ENCODE measurements at places on chromosomes 7 and 10.

DNA sequence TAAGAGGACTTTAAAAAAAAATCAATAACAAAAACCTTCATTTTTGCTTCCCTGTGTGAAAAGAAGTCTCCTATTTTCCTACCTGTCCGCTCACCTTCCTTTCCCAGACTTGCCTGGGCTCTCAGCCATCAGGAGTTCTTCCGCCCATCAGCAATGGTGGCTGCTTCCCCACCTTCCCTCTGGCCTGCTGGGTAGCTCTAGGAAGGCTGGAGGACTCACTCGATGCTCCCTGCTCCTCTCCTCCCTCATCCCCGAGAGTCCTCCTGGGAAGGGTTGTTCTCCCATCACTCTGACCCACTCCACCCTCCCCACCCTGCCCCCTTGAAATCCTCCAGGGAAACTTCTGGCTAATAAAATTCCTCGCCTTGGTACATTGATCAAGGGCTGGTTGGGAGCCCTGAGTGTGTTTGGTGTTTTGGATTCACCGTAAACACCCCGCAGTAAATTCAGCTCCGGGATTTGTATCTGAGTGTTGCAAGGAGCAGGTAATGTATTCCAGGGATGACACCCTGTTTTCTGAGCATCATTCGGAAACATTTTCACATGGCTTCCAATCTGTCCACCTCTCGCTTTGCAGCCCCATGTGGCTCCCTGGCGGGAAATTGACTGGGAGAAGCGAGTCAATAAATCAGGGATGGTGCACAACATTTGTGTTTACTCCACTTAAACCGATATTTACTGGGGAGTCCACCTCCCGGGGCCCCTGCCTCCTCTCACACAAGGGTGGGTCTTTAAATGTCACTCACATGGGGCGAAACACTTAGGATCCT is 126.4 kb upstream of the SDK1 start:
- no peak for DNase-seq

- no peak for DNase-seq
These were observed 60.2 kb downstream of the ADRA2A start for GRCh38 chr10:111137007-111137406.

GRCh38 chr10:109282510-109282909 is 640.8 kb downstream of the XPNPEP1 start:
- DNase-seq = no peak

- no peak for DNase-seq
These were observed 105.3 kb downstream of the PTPN20 start for GRCh38 chr10:47016564-47016963.

DNA sequence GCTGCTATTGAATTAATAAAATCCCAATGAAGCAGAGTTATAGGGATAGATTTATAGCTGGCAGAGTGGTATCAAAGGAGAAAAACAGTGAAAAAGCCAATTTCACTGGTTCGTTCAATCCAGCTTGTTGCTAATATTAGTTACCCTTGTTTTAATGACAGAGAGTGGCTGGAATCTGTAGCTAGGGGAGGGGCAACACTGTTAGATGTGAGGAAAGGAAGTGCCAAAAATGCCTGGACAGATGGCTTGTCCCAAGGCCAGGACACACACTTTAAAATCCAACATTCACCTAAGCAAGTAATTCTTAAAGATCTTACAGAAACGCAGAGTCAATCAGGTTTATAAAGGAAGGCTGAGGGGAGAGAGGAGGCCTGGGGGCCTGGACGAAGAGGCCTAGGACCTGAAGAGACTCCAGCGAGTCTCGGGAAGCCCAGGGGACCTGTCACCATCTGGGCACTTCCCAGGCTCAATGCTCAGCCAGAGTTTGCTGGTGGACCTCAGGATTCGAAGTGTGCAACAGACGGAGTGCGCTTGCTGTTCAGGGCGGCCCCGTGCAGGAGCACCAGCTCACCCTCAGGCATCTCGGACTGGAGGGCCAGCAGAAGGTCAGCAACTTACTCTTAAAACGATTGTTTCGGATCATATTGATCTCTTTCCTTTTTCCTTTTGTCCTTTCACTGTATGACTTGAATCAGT is 36.7 kb downstream of the TMEM248 start:
- no peak for DNase-seq

- no peak for DNase-seq
These were observed 35.9 kb downstream of the ACSM6 start for GRCh38 chr10:95229724-95230627.

- DNase-seq = no peak
These were observed 759.1 kb upstream of the IGFBP3 start for GRCh38 chr7:46680147-46680546.

GRCh38 chr7:31160941-31161340 is 108.8 kb downstream of the ADCYAP1R1 start:
- DNase-seq = no peak

DNA sequence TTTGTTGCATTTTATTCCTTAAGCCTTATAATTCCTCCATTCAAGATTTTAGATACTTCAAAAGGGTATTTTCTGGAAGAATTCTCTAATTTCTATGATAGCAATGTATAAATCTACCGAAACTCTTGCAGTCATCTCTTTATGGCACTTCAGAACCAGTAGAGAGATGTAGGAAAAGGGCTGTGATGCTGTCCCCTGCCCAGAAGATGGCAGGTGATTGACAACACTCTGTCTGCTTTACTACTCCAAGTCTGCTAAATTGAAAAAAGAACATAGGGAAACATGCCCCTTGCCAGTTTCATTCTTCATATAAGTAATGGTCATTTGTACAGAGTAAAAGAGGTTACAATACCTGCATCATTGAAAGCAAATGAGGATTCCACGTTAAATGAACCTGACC is 5.1 kb downstream of the TCTN3 start:
- DNase-seq = no peak

- no peak for DNase-seq
These were observed 253.7 kb downstream of the DYNC1I1 start for GRCh38 chr7:96026010-96026409.

- no peak for DNase-seq
These were observed 820 bp upstream of the NRG3 start for GRCh38 chr10:81873932-81874816.
